ENCODE measurements at places on chromosomes 11 and 22.

GRCh38 chr22:45090497-45090910 lies 73.2 kb upstream of the NUP50 start:
- DNase-seq: peak; percentile 42

- no peak for DNase-seq
Measured at GRCh38 chr11:9141186-9141585, 49.8 kb upstream of the SCUBE2 start.

GRCh38 chr11:47000033-47000432 lies 63.5 kb downstream of the CSTPP1 start:
- no peak for DNase-seq

DNA sequence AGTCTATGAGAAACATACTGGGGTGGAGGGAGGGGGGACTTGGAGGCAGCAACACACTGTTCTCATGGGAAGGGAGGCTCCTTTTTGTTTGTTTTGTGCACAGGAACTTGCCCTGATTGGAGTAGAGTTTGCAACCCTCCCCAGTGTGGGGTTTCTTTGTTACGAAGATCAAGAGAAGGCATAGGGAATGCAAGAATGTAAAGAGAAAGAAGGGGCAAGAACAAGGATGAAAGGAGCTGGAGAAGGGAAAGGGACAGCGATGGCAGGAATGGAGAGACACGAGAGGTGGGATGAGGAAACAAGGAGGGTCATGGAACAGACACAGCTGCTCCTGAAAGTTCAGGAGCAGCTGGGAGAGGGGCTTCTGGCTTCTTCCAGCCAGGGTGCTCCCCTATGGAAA lies 611.7 kb downstream of the NTM start:
- no peak for DNase-seq

DNA sequence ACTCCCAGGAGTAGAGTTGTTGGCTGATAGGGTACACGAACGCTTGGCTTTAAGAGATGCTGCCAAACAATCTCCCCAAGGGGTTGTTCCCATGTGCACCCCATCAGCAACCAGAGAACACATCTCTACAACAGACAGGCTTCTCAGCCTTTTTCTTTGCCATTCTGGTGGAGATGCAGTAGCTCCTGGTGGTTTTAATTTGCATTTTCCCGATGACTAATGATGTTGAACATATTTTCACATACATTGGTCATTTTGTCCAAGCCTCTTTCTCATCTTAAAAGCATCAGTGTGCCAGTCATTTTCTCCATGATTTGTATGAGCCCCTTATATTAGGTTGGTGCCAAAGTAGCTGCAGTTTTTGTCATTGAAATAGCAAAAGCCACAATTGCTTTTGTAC lies 21.8 kb downstream of the DHCR7 start:
- DNase-seq: no peak

- no peak for DNase-seq
Measured at GRCh38 chr11:15871904-15872626, 484.3 kb downstream of the SOX6 start.

GRCh38 chr11:3000032-3000961 lies 8.2 kb upstream of the NAP1L4 start:
- DNase-seq: peak; percentile 68

DNA sequence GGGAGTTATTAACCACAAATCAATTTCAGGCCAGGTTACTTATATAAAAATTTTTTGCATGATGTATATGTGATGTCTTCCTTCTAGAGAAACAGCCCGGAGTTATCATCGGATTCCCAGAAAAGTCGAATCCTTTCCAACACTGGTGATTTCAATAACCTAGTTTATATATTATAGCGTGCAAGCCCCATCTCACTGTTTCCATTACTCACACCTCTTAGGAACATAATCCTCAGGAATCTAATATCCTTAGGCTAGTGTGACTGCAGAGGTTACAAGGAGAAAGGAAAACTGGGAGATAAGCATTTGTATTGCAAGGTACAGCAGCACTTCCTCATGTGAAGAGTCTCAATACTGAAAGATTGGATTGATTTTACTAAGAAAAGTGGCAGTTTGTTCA lies 20.3 kb downstream of the ARHGAP20 start:
- no peak for DNase-seq

- peak; percentile 79 for DNase-seq
Measured at GRCh38 chr11:35367491-35367890, 51.9 kb downstream of the SLC1A2 start.

DNA sequence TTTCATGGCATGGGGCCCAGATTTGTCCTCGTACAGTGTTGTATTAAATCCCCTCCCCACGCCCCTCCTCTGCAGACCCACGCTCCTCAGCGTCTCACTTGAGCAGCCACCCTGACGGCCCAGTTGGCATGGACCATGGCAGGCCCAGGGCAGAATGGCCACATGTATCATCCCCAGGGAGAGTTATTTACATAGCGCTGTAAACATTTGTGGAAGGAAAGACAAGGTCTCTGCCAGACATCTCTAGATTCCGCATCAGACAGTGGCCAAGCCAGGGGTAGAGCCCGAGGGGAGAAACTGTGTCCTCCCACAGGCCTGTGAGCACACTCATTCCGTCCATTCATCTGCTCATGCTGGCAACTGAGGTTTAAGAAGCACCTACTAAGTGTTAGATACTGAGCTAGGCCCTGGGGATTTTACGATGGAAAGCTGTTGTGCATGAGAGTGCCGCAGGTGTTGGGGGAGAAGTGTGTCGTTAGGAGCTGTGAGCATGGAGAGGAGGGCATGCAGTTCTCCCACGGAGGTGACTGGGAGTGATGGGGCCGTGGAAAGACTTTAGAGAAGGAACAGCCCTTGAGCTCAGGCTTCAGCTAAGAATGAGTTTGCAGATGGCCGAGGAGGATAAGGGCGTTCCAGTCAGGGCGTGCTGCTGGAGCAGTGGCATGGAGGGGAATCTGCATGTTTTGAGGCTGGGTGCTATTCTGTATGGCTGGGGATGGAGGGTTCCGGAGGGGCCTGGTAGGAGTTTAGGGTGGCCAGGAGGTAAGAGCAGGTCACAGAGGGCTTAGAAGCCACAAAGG lies 94.9 kb downstream of the GRIK4 start:
- DNase-seq: no peak

DNA sequence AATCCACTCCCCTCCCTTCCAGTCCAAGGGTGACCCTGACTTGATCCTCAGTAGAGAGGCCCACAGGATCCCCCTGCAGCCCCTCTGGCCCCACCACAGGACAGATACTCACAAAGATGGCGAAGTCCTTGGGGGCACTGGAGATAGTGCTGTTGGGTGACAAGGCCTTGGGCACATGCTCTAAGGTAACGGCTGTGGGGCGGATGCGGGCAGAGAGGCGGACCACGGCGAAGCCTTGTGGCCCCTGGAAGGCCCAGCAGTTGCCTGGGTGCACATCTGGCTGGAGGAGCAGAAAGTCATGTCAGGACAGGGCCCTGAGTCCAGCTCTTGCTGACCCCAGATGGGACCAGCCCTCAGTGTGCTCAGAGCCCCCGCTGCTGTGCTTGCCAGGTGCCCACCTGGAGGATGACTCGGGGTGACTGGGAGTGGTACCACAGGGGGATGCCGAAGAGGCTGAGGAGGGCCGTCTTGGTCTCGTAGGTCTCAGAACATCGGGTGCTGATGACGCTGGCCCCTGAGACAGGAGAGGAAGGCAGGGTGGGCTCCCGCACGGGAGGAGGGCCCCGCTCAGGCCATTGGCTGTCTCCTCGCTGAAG lies 17.2 kb downstream of the SUN2 start:
- DNase-seq: no peak

DNA sequence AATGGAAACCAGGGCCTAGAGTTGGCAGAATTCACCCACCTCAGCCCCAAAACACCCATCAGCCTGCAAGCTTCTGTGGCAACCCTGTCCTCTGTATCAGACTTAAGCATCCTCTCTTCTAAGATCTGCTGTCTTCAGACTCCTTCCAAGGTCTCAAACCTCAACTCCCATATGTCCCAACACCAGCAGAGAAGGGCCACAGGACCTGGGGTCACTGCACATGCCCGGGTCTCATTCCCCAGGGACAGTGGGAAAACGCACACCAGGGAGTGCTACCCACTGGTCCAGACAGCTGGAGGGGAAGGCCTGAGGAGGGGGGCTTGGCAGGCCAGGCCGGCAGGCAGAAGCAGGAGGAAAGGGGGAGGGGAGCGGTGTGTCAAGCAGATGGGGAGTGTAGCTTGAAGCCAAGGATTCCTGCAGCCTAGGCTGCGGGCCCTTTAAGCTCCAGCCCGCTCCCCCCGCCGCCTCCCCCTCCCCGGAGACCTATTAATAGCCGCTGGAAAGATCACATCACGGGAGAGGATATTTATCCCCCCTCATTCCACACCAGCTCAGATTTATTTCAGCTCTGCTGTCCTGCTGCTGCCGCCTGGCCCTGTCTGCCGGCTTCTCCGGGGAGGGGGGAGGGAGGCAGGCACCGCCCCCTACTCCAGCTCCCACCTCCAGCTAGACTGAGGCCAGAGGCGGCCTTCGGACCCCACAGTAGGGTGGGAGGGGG lies 16.7 kb downstream of the BCL9L start:
- peak; percentile 86 for DNase-seq

DNA sequence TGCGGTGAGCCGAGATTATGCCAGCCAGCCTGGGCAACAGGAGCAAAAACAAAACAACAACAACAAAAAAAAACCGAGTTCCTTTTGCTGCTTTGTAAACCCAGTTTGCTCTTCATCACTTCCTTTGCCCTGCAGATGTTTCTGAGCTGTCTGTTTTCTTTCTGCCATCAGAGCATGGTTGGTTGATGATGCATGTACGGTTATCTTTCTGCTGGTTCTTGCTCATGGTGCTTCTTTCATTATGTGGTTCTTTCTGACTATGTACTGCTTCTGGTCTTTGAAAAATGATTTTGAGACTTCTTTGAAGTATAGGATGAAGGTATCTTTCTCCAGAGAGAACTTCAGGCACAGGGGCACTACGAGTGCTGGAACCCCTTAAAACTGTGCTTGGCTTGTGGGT lies 13.2 kb downstream of the TANGO2 start:
- no peak for DNase-seq

DNA sequence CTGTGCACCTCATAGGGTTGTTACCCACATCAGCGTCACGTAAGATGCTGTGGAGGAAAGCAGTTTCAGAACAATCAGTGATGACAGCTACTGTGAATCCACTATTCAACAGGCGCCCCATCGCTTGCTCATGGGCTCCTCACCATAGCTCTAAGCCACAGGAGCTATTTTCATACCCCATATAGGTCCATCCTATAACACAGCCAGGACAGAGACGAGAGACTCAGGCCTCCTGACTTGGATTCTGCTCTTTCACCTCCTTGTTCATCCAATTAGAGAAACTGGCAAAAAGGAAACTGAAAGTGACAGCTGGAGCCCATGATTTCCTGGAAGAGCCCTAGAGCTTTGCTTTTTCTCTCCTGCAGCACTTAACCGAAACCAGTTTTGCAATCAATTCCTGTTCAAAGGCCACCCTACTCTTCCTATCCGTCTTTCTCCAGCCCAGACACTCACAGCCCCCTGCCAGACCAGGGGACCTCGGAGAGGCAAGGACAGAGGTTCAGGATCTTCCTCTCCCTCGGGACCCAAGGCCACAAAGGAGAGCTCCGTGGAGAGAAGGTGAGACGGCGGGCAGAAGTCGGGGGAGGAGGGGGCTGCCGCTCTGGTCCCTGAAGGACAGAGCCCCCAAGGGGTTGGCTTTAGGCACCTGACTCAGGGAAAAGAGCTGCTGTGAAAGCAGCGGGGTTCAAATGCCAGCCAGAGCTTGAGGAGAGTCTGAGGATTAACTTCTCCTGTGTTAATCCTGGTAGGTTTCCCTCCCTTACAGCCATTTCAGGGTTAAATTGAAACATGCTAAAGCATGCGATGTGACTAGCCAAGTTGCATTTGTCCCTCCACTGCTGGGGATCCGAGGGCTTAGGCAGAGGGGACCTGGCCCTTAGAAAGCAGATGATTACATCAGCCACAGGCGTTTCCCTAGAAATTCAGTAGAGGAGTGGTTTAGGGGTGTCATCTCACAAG lies at the start of gene APOL6:
Gene APOL6 (plus strand): TSS at position 381 of the 960 bp plus-strand sequence. CDS start 7,980 bp downstream, outside the sequence.
- DNase-seq: peak; percentile 59

- no peak for DNase-seq
Measured at GRCh38 chr11:2365571-2366210, 11.4 kb upstream of the CD81 start.

DNA sequence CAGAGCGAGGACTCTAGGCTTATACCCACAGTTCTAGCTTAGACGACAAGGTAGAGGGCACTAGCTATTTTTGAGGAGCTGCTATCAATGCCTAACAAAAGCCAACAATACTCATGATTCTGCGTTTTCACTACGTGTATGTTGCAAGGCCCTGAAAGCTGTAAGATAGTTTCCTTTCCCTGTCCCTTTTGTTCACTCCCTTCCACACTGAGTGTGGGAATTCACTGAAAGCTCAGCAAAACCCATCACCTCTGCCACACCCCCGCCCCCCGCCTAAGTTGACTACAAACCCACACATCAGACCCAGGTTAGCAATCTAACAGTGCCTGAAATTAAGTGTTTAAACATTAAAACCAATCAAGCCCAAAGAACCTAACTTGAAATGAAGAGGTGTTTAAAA lies 6.2 kb upstream of the LDLRAD3 start:
- no peak for DNase-seq

DNA sequence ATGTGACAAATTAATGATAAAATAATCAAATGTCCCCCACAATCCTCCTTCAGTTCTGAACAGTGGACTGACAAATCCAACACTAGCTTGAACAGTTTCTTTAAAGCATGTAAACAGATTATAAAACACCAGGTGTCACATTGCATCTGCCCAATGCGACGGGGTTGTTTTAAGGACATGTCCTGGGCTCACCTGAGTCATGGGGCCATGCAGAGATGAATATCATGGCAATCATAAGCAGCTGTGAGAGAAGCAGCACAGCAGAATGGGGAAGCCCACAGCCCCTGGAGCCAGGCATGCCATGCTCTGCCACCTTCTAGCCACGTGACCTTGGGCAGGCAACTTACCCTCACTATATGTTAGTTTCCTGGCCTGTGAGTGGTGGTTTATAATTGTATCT lies 93.9 kb upstream of the KCNA4 start:
- no peak for DNase-seq

DNA sequence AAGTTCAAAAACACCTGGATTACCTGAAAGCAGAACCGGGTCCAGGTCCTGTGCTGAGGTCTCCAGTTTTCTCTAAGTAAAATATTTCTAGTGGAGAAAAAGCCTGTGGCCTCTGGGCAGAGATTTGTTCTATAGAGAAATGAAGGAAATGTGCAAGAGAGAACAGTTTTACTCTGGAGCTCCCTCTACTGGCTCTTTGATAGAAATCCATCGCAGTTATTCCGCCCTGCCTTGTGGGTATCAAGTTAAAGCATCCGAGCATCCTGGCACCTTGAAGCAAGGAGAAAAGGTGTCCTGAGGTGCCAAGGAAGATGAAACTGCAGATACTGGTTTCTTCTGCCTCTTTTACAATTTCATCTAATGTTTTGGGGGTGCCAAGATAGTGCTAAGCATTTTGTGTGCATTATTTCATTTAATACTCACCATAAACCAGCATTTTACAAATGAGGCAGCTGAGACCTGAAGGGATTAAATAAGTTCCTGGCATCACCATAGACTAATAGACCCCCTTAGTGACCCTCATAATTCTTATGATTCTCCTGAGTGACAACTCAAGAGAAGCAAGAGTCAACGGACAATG lies 113.1 kb upstream of the HSD17B12 start:
- DNase-seq: peak; percentile 21

- no peak for DNase-seq
Measured at GRCh38 chr22:47366026-47366767, 603.7 kb downstream of the TBC1D22A start.

Measured in astrocyte (in vitro differentiated cells and primary cell).